ENCODE measurements at places on chromosomes 1 and 21. TPM values are rescaled to one million over a fixed set of nuclear protein-coding genes. Genes with fewer than 3 reads are reported as not detected.

- no peak for DNase-seq
Observed at GRCh38 chr1:65812065-65812464, 19.4 kb downstream of the PDE4B start.

DNA sequence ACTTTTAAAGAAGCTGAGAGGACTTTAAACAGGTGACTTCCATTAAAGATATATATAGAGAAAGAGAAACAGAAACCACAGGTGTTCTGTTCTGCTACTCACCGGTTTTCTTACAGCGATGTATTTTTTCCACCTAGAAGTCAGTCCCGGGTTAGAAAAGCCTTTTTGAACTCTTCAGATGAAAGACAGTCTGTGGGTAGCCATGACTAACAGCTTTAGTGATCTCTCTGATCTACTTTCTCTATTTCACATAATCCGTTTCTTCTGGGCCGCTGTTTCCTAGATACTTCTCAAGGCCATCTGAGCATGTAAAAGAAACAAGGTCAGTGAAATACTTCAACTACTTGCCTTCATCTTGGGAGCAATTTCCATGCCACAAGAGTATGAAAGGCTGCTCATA lies 25.1 kb downstream of the WDR64 start:
- DNase-seq: no peak

GRCh38 chr1:74593887-74594866 lies 79.4 kb downstream of the ERICH3 start:
- DNase-seq: no peak

- peak; percentile 84 for DNase-seq
Observed at GRCh38 chr1:18913065-18913835, 10.9 kb upstream of the ALDH4A1 start.

DNA sequence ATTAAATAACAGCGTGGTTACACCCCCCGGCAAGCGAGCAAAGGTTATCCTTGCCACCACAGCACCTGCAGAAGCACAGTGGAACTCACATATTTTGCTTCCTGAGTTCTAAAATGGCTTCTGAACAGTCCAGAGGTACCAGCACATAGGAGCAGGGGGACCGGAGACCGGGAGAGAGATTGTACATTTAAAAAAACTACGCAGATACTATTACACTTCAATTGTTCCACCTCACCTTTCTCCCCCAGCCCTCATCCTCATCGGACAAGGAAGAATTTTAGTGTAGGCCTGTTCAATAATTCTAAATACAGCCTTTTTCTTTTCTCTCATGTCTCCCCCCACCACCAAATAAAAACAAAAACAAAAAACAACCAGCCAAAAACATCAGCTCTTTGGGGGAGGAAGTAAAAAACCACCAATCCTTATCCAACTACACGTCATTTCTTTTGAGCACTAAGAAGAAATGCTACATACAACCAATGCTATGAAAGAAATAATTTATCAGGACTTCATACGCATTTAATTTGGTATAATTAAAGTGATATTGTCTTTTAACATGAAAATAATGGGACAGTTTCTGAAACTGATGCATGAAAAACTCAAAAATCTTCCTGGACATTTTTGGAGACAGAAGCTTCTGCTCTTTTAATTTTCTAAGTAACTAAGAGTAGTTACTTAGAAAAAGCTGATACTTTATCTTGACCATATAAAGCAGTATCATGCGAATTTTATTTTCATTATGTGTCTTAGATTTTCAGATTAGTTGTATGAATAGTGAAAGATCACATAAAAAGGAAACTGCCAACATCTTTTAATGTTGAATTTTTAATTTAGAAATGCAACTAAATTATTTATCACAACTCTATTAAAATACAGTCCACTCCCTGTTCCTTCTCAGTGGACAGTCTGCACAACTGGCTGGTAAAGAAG lies 9.1 kb downstream of the CDKN2C start:
- DNase-seq: no peak

DNA sequence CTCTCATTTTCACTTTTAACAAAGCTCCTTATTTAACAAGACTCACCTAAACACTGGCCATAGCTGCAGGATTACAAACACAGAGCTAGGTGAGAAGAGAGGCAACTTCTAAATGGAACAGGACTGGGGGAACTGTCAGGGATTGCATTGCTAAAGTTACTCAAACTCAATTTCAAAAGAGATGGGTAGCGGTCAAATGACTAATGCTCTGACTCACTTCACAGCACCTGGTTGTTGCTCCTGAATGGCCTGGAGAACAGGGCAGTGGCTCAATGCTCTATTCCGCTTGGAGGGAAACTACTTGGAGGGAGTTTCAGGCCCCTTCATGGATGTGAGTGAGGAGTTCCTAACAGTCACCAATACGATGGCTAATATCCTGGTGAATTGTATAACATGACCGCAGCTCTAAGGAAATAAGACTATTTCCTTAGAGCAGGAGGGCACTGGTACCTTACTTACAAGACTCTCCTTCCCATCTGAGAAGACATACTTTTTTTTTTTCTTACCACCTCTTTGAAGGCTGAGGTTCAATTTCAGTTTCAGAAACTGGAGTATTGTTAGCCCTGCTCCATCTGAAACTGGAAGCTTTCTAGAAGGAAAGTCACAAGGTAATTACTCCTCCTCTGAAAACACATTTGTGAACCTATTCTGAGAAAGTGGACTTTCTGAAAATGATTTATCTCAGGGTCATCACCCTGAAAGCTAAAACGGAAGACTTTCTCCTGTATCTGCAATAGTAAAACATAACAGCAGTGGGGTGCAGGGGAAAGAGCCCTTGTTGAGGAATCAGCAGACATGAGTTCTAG lies 9.5 kb downstream of the DPT start:
- no peak for DNase-seq

DNA sequence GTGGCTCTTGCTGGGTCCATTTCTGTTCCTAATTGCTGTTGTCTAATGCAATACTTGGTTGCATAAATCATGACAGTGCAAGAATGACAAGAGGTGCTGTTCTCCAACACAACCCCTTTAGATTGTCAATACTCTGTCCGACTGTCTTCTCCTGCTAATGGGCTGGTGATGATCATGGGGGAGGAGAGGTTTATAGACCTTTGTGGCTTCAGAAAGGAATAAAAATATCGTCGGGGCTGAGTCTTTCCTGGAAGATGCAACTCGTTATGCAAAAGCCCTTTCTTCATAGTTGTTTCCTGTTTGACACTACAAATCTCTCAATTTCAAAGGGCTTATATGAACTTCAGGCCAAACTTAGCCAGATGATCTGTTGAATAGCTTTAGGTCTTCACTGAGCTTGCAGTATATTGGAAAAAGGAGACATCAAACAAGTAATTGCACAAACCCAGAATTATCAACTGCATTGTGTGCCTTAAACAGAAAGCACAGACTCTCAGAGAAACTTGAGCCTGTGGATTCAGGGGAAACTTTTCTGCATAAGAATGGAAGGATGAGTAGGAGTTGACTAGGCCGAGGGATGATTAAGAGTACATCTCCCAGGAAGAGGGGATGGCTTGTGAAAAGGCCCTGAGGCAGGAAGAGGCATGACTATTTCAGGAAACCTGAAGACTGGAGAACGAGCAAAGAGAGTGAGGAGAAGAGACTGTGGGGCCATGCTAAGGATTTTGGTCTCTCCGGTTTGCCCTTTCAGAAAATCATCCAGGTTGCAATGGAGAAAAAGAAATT lies 107.6 kb downstream of the TSEN15 start:
- no peak for DNase-seq

- no peak for DNase-seq
Observed at GRCh38 chr1:39713557-39713956, 22.3 kb upstream of the HPCAL4 start.

DNA sequence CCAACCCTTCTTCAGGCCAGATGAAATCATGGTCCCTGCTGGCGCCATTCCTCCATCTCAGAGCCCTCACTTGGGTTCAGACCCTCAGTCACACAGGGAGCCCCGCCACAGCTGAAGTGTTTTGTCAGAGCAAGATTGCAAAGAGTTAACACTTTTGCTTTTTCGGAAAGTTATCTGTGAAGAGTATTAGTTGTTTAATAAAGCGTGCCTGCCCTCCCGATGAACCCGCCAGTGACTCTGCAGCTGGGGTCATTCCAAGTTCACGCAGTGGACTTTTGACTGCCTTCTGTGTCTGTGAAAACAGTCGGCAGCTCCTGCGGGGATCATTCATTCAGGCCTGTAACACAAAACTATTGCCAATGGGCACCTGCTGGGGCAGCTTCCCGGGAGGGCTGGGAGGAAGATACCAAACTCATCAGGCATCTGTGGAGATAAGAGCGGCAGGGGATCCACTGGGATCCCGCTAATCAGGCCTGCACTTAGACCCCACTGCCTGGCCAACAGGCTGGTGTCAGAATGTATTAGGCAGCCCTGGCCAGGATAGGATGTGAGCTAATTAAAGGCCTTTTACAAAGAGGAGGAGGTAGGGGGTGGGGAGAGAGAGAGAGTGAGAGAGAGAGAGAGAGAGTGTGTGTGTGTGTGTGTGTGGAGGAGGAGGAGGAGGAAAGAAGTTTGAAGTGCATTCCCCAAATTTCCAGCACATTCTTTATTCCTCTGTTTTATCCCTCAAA lies 184.5 kb downstream of the DHRS3 start:
- peak; percentile 78 for DNase-seq

DNA sequence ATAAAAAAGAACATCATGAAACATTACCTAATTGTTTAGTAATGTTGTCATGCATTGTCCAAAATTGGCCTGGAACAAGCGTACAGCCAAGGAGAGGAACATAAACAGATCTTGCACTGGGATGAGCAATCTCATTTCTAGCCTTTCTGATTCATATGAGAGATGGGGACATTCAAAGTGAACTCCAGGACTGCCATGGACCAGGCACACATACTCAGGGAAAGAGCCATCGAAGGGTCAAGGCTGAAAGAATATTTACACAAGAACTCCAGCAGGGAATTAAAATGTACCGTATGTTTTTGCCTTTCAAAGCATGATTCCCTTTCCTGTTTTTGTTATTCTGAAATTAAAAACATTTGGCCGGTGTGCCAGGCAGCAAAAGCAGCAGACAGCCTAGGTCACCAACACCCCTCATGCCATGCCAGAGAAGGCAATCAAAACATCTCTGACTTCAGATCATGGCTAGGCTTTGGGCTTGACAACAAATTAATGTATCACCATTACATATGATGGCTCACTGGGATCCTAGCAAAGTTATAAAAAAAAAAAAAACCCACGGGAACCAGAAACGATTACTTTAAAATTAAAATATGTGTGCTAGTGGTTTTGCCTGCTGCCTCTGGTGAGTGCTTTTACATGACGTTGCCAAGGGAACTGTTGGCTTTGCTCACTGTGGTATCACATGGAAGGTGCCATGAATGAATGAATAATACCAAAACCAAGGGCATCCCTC lies 159.8 kb downstream of the TGFBR3 start:
- DNase-seq: no peak

DNA sequence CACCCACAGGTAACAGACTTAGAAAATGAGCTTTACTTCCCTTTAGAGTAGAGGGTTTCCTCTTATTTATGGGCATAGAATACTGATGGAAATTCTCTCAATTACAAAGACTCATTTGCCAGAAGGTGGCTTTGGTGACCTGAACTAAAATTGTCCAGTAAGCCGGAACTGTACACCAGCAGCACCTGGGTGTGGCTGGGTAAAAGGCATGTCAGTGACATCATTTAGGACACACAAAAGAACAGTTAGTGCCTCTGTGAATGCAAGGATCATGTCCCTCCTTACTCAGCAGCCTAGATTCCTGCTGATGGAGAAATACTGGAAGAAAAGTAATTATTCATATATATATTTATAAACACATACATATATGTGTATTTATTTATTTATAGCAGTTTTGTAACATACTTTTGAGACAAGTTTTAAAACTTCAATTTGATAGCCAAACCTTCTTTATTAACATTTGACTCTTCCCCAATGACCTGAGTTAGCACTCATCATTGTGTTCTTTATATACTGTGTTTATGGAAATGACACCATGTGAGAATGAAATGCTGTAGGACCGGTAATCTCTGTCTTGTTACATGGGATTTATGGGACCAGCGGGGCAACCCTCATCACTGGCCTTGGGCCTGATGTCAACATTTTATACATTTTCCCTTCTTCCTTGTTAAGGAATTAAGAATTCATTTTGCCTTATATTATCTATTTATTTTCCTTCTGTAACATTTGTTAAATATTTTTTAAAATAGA lies 274.4 kb downstream of the BRINP2 start:
- no peak for DNase-seq

DNA sequence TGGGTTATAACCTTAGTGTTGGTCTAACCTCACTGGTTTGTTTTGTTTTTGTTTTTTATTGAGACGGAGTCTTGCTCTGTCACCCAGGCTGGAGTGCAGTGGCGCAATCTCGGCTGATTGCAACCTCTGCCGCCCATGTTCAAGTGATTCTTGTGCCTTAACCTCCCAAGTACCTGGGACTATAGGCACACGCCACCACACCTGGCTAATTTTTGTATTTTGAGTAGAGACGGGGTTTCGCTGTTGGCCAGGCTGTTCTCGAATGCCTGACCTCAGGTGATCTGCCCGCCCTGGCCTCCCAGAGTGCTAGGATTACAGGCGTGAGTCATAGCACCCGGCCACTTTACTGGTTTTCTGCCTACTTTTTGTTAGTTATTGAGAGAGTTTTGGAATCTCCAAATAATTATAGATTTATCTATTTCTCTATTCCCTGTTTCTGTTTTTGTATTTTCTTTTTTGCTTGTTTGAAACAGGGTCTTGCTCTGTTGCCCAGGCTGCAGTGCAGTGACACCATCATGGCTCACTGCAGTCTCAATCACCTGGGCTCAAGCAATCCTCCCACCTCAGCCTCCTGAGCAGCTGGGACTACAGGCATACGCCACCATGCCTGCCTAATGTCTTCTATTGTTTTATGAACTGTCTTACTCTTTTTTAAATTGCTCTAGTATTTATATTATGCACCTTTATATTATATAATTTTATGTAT lies 21.4 kb downstream of the SMG7 start:
- no peak for DNase-seq

GRCh38 chr1:209625791-209626285 lies 26.4 kb downstream of the LAMB3 start:
- no peak for DNase-seq

GRCh38 chr1:33763406-33763805 lies 100.5 kb upstream of the HMGB4 start:
- DNase-seq: no peak

DNA sequence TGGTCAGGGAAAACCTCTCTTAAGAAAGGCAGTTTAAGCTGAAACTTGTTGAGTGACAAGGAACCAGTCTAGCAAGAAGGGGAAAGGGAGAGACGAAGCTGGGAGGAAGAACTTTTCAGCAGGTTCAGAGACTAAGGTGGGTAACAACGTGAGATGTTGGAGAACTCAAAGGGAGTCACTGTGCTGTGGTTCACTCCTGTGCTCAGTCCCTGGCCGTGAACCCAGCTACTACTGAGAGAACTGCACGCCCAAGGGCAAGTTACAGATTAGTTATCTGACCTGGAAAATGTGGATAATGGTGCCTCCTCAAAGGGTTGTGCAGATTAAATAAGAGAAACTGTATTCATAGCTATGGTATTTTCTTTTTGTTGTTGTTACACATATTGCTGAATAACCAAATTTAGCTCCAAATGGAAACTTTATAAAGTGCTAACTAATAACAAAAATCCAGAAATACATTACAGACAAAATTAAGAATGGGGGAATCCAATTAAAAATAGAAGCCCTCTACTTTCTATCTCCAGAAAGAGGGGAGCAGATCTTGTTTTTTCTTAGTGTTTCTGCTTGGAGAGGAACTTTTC lies 2.9 kb downstream of the ZBTB40 start:
- no peak for DNase-seq

The RAB25 gene
- total RNA-seq: not detected

The HEYL gene
- total RNA-seq: 10.6 TPM

The OR6K3 gene
- total RNA-seq: not detected

The TARS2 gene
- total RNA-seq: 22.4 TPM

The NCF2 gene
- 29.6 TPM for total RNA-seq

The KRTAP7-1 gene
- total RNA-seq: not detected

The CAMK1G gene
- 0.18 TPM for total RNA-seq

Data from sciatic nerve (tissue), 2 donors.